ENCODE measurements at places on chromosomes 3 and 15.

DNA sequence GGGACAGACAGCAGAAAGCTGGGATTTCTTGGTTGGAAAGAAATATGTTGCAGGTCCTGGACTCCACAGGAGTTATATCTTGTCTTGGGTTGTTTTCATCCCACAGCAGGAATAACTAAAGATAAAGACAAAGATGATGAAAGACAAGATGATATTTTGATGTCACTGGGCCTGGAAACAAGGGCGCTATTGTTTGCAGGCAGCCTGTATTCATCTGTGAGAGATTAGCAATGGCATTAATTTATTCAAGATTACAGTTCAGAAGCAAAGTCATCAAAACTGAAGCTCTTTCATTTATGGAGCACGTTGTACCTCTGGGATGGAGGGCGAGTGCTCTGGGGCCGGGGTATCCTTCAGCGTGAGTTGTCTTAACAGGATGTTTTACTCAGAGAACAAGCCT, 213.8 kb downstream of the LRTM1 start:
- no peak for DNase-seq

DNA sequence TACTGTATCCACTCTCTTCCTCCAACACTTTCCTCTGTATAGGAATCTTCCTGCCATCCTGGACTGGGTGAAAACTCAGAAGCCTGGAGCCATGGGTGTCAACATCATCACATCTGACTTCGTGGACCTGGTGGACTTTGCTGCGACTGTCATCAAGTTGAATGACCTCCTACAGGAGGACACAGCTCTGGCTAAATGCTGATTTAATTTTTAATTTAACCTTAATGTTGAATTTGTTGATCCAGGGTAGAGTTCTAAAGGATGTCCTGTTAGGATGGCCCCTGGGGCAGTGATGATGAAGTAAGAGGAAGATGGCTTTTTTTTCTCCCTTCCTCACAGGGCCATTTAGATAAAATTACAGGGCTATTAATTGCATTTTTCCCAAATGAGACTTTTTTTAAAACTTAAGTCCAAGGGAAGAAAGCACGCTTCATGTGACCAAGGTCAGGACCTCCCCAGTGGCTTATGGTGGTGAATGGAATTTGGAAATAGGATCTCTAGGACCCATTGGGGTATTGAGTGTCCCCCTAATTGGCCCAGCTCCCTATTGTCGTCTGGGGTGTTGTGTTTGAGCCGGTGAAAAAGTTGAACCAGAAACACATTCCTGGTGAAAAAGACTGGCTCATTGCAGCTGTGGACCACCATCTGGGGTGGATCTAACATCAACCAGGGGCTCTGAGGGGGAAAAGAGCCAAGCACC, 125.7 kb upstream of the ZBED2 start:
- DNase-seq: no peak

GRCh38 chr3:51796854-51797253, 17.8 kb upstream of the IQCF6 start:
- no peak for DNase-seq

DNA sequence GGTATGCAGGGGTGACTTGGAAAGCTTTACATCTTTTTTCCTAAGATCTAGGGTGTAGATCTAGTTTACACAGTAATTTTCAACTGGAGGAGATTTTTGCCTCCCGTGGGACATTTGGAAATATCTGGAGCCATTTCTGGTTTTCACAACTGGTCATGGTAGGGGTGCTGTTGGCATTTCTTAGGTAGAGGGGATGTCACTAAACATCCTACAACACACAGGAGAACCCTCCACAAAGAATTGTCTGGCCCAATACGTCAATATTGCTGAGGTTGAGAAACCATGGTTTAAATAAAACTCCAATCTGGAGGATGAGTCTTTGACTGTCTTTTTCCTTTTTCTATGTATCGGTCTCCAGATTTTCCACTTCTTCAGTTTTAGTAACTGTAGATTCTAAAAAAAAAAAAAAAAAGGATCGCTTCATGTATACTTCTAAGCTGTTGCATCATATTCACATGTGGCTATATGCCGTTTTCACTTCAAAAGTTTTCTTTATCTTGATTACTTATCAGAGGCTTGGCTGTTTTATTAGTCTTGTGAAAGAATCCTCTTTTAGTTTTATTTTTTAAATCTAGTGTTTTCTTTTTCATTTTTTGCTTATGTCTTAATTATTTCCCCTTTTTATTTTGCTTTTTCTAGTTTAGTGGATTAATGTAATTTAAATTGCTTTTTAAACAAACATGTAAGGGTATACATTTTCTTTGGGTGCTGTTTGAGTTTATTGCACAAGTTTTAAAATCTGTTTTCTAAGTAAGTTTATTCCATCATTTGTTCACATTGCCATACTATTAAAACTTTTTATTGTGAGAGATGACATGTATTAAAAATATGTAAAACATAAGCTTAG, 21.2 kb downstream of the UBE2Q2 start:
- DNase-seq: no peak

- no peak for DNase-seq
These were observed 3.8 kb upstream of the SLMAP start for GRCh38 chr3:57752307-57752706.

- no peak for DNase-seq
These were observed 5.5 kb downstream of the B4GALT4 start for GRCh38 chr3:119235151-119235550.

Measured in NCI-H1417 treated with DMSO at 0.1 percent for 48 hours (cell line).